ENCODE measurements at places on chromosomes 7 and 10.

GRCh38 chr7:40542982-40543741 is 408.4 kb downstream of the SUGCT start:
- DNase-seq = no peak

DNA sequence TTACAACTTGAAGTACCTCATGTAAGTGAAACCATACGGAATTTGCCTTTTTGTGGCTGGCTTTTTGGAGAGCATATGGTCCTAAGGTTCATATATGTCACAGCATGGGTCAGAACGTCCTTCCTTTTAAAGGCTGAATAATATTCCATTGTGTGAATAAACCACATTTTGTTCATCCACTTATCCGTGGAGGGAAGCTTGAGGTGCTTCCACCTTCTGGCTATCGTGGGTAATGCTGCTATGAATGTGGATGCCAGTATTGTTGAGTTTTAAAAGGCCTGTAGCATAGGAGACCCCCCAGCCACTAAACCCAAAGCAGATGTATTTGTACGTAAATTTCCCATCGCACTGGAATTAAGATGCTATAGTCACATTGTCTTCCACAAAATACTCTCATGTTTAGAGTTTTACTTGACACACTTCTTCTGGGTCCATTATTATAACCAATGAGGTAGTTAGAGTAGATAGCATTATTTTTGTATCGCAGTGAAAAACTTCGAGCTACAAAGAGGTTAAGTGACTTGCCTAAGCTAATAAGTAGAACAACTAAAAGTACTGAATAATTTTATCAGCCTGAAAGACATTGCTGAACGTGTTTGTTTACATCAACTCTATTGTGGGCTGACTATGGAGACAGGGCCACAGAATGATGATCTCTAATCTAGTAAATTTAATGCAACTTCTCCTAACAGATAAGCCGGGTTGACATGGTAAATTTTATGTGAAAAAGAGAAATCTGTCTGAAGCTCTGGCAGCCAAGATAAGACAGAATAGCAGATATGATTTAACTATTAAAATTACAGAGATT is 183.0 kb upstream of the CTBP2 start:
- no peak for DNase-seq

DNA sequence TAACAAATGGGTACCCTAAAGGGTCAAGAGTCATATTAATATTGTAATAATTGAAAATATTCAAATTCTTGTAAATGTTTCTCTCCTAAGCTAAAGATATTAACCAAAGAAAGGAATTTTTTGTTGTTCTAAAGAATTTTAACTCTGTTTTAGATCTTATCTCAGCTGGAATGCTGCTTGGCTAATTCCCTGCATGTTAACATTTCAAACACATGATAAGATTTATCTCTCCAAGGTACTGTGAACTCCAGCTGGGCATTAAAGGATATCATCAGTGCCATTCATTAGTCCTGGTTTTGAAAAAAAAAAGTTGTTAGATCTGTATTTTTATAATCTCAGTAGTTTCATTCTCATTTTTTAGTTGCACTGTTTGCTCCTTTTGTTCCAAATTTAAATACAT is 76.9 kb downstream of the MAPK8 start:
- no peak for DNase-seq

- no peak for DNase-seq
Observed at GRCh38 chr10:16505161-16505560, 16.5 kb downstream of the C1QL3 start.

GRCh38 chr7:93622036-93623033 is 47.8 kb upstream of the CALCR start:
- no peak for DNase-seq

DNA sequence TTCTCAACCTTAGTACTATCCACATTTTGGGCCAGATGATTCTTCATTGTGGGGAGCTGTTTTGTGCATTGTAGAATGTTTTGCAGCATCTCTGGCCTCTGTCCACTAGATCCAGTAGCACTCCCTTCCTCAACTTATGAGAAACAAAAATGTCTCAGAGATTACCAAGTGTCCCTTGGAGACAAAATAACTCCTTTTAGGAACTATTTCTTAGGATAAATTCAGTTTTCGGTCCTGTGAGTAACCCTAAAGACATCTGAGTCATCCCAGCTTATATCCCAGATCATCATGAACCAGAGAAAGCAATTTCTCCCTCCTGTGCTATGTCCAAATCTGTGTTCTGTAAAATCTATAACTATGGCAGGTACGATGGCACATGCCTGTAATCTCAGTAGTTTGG is 266.6 kb upstream of the PHYHIPL start:
- DNase-seq = no peak

DNA sequence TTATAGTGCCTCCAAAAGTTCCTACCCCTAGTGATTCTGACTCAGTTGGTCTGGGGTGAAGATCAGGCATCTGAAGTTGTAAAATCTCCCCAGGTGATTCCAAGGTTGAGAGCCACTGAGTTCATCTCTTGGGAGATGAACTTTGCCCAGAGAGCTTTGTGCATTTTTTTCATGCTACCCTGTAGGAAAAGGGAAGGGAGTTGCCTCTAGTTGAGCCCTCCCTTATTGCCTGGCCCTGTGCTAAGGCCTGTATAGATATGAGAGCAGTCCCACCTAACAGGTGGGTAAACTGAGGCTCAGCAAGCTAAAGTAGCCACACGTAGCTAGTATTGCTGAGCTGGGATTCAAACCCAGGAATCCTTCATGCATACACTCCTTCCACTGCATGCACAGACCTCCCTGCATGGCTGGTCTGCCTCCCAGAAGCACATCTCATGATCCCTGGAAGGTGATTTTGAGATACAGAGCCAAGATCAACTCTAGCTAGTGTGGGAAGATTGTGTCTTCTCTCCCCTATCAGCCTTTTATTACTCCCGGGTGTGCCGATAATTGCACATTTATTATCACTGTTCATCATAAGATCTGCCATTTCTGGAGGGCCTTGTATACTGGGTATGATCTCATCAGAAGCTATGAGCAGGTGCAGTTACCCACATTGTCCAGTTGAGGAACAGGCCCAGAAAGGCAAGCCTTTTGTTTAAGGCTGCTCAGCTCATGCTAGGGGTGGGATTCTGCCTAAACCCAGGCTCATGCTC is 47.0 kb downstream of the TBATA start:
- no peak for DNase-seq

DNA sequence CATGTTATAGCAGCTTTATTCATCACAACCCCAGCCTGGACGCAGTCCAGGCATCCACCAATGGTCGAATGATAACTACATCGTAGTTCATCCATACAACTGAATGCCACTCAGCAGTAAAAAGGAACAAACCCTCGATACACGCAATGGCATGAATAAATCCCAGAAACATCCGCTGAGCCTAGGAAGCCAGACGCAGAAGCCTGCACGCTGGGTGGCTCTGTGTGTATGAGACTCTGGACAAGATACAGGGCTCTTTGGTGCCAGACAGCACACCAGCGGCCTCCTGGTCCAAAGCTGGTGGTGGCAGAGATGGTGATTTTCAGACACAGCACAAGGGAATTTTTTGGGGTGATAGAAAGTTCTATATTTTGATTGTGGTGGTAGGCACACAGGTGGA is 10.0 kb upstream of the CRYGN start:
- DNase-seq = no peak
